ENCODE measurements at places on chromosomes 2 and 18.

- DNase-seq, result no peak
These were observed 442.3 kb downstream of the GRB14 start for GRCh38 chr2:164178835-164179465.

DNA sequence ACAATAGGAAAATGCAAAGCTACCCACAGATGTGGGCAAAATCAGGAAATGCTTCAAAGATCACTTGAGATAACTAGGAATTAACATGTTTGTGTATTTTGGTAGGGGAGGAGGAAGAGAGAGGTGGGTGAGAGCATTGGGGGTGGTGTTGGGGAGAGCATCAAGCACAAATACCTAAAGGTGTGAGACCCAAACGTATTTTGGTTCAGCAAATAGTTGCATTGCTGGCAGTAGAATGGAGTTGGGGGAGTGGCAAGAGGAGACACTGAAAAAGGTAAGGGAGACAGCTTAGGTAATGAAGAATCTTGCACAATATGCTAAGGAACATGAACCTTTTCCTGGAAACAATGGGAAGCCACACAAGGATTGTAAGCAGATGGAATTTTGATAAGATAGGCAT, 1.5 kb upstream of the PELI1 start:
- DNase-seq, result no peak

DNA sequence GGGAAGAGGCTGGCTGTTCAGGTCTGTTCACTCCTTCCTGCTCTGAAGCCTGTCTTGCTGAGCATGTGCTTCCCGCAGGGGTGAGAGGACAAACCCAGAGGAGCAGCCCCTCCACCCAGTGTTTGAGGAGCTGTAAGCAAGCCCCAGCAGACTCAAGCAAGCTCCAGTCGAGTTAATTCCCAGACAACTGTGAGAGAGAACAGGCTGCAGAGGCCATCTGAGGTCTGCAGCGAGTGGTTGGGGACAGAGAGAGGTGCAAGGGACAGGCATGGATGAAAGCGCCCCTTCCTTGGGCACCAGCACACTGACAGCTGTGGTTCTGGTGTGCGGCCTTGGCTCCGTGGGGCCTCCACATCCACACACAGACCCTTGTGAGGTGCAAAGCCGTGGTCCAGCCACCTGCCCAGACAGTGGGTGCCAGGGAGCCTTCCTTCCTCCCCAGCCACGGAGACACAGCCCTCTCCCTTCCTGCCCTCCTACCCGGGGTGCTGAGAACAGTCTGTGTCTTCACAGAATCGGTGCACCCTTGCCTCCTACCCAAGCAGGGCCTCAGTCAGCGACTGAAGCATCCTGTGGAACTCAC, 36.2 kb downstream of the MAL start:
- no peak for DNase-seq

- DNase-seq, result no peak
These were observed 47.8 kb downstream of the HNMT start for GRCh38 chr2:138012082-138012481.

Data from activated T-cell treated with anti-CD3 and anti-CD28 coated beads for 4 hours (primary cell).